ENCODE measurements at places on chromosomes 7 and 10. TPM values are rescaled to one million over a fixed set of nuclear protein-coding genes. Genes with fewer than 3 reads are reported as not detected.

Gene DUSP5
- total RNA-seq = 35.0 TPM

Gene GDF2
- total RNA-seq = not detected

Gene TCF7L2
- 32.2 TPM for total RNA-seq

Gene PILRA
- total RNA-seq = 0.38 TPM

Gene ZNF33B
- total RNA-seq = 16.7 TPM

Gene ELN
- 4.0 TPM for total RNA-seq

Gene ICA1
- total RNA-seq = 45.2 TPM

- DNase-seq = no peak
- H3K27ac ChIP-seq = no peak overlapping the region
- no peak overlapping the region for H3K4me3 ChIP-seq
- no peaks in the 10 kb centered on the region for H3K27me3 ChIP-seq
- H3K4me1 ChIP-seq = no peaks in the 10 kb centered on the region
These were observed 131.3 kb downstream of the PLPP4 start for GRCh38 chr10:120588311-120588710.

GRCh38 chr10:63348245-63348850, 117.4 kb downstream of the JMJD1C start:
- H3K36me3 ChIP-seq = no peaks in the 10 kb centered on the region
- no peak overlapping the region for H3K4me3 ChIP-seq
- DNase-seq = no peak
- H3K27me3 ChIP-seq = no peaks in the 10 kb centered on the region

DNA sequence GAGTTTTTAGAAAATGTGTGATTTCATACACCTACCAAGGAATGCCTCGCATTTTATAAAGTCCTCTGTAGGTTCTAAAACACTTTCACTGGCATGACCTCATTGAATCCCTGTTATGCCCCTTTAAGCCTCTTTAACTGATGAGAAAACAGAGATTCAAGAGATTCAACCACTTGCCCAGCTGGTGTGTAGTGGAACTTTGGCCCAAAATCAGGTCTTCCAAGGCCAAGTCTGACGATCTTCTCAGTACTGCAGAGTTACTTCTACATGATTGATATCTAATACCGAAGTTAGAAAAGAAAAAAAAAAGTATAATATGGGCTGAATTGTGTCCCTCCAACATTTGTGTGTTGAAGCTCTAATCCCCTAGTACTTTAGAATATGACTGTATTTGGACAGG, 202.0 kb downstream of the WDR11 start:
- H3K4me3 ChIP-seq = no peak overlapping the region
- DNase-seq = no peak
- H3K36me3 ChIP-seq = no peaks in the 10 kb centered on the region
- H3K4me1 ChIP-seq = no peaks in the 10 kb centered on the region
- H3K27me3 ChIP-seq = no peaks in the 10 kb centered on the region

DNA sequence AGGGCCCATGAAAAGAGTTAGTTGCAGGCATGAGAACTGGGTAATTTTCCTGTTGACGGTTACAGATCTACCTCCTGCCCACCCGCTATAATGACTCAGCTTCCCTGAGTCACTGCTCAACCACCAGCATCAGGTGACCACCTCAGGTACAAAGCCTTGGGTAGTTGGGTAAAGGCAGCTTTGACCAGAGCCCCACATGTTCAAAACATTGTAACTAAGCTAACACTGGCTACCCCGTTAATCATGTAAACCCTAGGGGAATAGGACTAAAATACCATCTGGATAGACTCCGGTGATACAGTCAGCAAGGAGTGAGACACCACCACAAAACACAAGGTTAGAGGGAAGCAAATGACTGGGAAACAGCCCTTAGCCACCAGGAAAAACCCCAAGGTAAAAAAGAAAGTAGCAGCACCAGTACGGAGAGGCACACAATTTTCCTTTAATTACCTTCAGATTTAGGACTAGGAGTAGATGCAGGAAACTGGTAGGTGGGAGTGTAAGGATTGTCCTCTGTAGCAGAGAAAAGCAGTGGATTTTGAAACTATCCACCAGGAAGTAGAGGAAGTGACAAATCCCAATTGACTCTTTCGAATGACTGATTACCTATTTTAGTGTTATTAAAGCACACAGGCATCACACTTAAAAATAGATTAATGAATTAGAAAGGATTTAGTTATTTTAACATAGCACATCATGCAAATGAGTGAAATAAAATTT, 103.5 kb upstream of the PDLIM1 start:
- no peak for DNase-seq
- H3K4me3 ChIP-seq = no peak overlapping the region
- H3K36me3 ChIP-seq = peaks cover 13% of the 10 kb centered on the region
- no peaks in the 10 kb centered on the region for H3K4me1 ChIP-seq
- H3K27me3 ChIP-seq = no peaks in the 10 kb centered on the region
- no peak overlapping the region for H3K27ac ChIP-seq

GRCh38 chr10:28184810-28185209, 118.1 kb downstream of the MPP7 start:
- H3K4me3 ChIP-seq = no peak overlapping the region
- H3K36me3 ChIP-seq = no peaks in the 10 kb centered on the region
- no peaks in the 10 kb centered on the region for H3K4me1 ChIP-seq
- no peak for DNase-seq
- no peak overlapping the region for H3K27ac ChIP-seq

DNA sequence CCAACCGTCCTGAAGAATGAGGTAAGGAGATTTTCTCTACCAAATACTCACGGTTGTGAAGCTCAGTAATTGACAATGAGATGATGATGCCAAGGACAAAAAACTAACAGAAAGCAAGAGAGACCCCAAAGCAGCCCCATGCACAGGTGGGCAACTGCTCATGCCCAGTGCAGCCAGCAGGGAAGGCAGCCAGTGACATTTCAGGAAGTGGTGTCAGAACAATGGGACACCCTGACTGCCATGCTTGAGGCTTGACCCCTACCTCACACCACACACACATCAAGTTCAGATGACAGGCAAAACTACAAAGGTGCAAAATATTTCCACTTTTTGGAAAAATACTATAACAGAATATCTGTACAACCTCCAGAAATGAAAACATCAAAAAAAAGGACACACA, 66.9 kb downstream of the CFAP46 start:
- no peak for DNase-seq
- no peaks in the 10 kb centered on the region for H3K36me3 ChIP-seq
- H3K4me3 ChIP-seq = no peak overlapping the region
- H3K27ac ChIP-seq = no peak overlapping the region

- peak overlapping the region; percentile 74 for H3K27ac ChIP-seq
- H3K4me3 ChIP-seq = no peak overlapping the region
- no peaks in the 10 kb centered on the region for H3K27me3 ChIP-seq
- peaks cover 25% of the 10 kb centered on the region for H3K4me1 ChIP-seq
- H3K36me3 ChIP-seq = no peaks in the 10 kb centered on the region
- no peak for DNase-seq
These were observed 14.7 kb downstream of the PWWP2B start for GRCh38 chr10:132411561-132412253.

GRCh38 chr10:1153805-1154351, 97.7 kb downstream of the WDR37 start:
- no peaks in the 10 kb centered on the region for H3K4me1 ChIP-seq
- H3K36me3 ChIP-seq = no peaks in the 10 kb centered on the region
- H3K4me3 ChIP-seq = no peak overlapping the region
- no peak overlapping the region for H3K27ac ChIP-seq
- H3K27me3 ChIP-seq = no peaks in the 10 kb centered on the region

- H3K27ac ChIP-seq = peak within 1 kb of the TSS; percentile 33
- no peaks in the 10 kb centered on the region for H3K27me3 ChIP-seq
- H3K4me1 ChIP-seq = peaks cover 31% of the 10 kb centered on the region
- no peaks in the 10 kb centered on the region for H3K36me3 ChIP-seq
- H3K4me3 ChIP-seq = no peak within 1 kb of the TSS
These were observed at the start of gene SOSTDC1 for GRCh38 chr7:16465469-16466361. Gene SOSTDC1, minus strand, starts transcription at chr7:16465738. Its CDS starts 70 bp downstream, at chr7:16465668.

- H3K4me3 ChIP-seq = no peak overlapping the region
- no peaks in the 10 kb centered on the region for H3K27me3 ChIP-seq
- DNase-seq = no peak
- no peaks in the 10 kb centered on the region for H3K36me3 ChIP-seq
- H3K27ac ChIP-seq = no peak overlapping the region
- no peaks in the 10 kb centered on the region for H3K4me1 ChIP-seq
These were observed 252.3 kb downstream of the CSTF2T start for GRCh38 chr10:51447119-51447518.

GRCh38 chr7:45185028-45185863, 27.7 kb downstream of the RAMP3 start:
- no peak overlapping the region for H3K4me3 ChIP-seq
- no peaks in the 10 kb centered on the region for H3K27me3 ChIP-seq
- H3K36me3 ChIP-seq = no peaks in the 10 kb centered on the region
- H3K27ac ChIP-seq = no peak overlapping the region
- H3K4me1 ChIP-seq = no peaks in the 10 kb centered on the region

- no peaks in the 10 kb centered on the region for H3K27me3 ChIP-seq
- no peak for DNase-seq
- H3K4me3 ChIP-seq = no peak overlapping the region
- no peaks in the 10 kb centered on the region for H3K4me1 ChIP-seq
These were observed 104.8 kb upstream of the SHH start for GRCh38 chr7:155916926-155917655.

DNA sequence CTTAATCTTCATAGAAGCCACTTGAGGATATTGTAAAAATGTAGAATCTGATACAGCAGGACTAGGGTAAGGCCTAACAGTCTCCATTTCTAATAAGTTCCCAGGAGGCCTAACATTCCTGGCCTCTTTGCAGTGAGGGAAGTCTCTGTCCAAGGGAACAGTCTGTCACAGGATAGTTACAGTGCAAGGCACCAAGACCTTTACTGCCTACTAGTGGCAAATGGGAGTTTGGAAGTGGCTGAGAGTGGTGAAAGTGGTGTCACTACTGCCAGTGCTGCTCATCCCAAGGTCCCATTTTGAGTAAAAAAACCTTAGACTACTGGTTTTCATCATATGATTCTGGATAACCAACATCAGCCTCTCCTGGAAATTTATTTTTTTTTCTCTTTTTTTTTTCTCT, 619.5 kb upstream of the SEMA3D start:
- peak; percentile 61 for DNase-seq
- no peak overlapping the region for H3K4me3 ChIP-seq
- no peaks in the 10 kb centered on the region for H3K36me3 ChIP-seq

DNA sequence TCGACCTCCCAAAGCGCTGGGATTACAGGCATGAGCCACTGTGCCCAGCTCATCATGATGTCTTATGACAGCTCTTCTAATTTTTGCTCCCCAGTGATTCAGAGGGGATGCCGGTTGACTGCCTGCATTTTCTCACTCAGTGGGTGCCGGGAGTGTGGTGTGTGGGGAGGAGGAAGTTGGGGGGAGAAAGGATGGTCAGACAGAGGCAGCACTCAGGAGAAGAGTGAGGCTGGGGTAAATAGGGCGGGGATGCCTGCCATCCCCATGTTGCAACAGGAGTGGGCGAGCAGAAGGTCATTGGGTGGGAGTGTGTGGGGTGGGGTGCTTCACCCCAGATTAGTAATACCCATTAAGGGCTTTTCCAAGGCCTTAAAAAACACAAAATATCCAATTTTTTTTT, 3.5 kb upstream of the CCL24 start:
- H3K36me3 ChIP-seq = no peaks in the 10 kb centered on the region
- no peak overlapping the region for H3K27ac ChIP-seq
- H3K4me1 ChIP-seq = no peaks in the 10 kb centered on the region
- no peak overlapping the region for H3K4me3 ChIP-seq

- no peaks in the 10 kb centered on the region for H3K27me3 ChIP-seq
- H3K27ac ChIP-seq = no peak overlapping the region
- H3K4me1 ChIP-seq = peaks cover 51% of the 10 kb centered on the region
- H3K4me3 ChIP-seq = no peak overlapping the region
- DNase-seq = no peak
These were observed 35.3 kb downstream of the SMURF1 start for GRCh38 chr7:99108613-99109012.

- no peak for DNase-seq
- no peak overlapping the region for H3K4me3 ChIP-seq
- no peak overlapping the region for H3K27ac ChIP-seq
- no peaks in the 10 kb centered on the region for H3K27me3 ChIP-seq
- H3K4me1 ChIP-seq = no peaks in the 10 kb centered on the region
These were observed 277.5 kb downstream of the PLXNA4 start for GRCh38 chr7:132298790-132299189.

GRCh38 chr7:81887098-81888090, 117.5 kb upstream of the HGF start:
- no peak overlapping the region for H3K4me3 ChIP-seq
- H3K27ac ChIP-seq = no peak overlapping the region
- no peak for DNase-seq
- no peaks in the 10 kb centered on the region for H3K36me3 ChIP-seq
- no peaks in the 10 kb centered on the region for H3K4me1 ChIP-seq

- no peak overlapping the region for H3K27ac ChIP-seq
- H3K27me3 ChIP-seq = no peaks in the 10 kb centered on the region
- no peak overlapping the region for H3K4me3 ChIP-seq
These were observed 14.0 kb upstream of the NUB1 start for GRCh38 chr7:151327659-151328058.

DNA sequence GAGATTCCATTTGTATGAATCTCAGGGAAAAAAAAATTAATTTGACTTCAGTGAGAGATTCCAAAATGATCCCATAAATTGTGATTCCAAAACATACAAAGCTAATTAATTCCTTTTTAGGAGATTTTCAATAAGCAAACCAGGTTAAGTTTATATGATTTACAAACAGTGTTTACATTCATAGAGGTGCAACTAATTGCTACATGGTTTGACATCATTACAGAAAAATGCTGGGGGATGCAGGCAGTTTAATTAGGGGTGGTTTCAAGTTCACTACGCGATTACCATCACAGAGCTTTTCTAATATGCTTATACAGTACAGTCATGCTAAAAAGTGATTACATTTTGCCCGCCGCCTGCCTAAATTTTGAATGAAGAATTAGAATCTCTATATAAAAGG, 143.2 kb upstream of the MGMT start:
- DNase-seq = no peak
- no peak overlapping the region for H3K27ac ChIP-seq
- H3K36me3 ChIP-seq = no peaks in the 10 kb centered on the region
- H3K4me3 ChIP-seq = no peak overlapping the region

DNA sequence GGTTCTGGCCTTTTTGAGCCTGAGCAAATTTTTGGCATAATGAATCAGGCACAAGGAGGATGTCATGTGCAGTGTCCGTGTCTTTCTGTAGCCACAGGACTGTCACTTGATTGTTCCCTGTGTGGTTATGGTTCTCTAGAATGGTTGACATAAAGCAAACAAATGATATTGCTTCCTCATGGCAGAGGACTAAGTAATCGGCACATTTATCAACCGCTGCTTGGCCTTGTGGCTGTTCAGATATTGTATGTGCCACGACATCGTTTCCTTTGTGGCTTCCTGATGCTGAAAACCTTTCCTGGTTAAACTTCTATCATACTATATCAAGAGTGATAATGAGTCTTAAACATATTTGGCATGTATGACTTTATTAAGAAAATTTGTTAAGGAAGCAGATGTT, 598.8 kb downstream of the SUGCT start:
- no peak overlapping the region for H3K4me3 ChIP-seq
- no peaks in the 10 kb centered on the region for H3K27me3 ChIP-seq
- no peaks in the 10 kb centered on the region for H3K4me1 ChIP-seq
- no peak for DNase-seq
- no peak overlapping the region for H3K27ac ChIP-seq

GRCh38 chr10:84676536-84676935, 348.1 kb downstream of the CCSER2 start:
- no peak overlapping the region for H3K4me3 ChIP-seq
- DNase-seq = no peak

- H3K36me3 ChIP-seq = no peaks in the 10 kb centered on the region
- no peak overlapping the region for H3K27ac ChIP-seq
- no peak overlapping the region for H3K4me3 ChIP-seq
- no peaks in the 10 kb centered on the region for H3K4me1 ChIP-seq
- DNase-seq = no peak
- no peaks in the 10 kb centered on the region for H3K27me3 ChIP-seq
These were observed 15.2 kb downstream of the PDGFA start for GRCh38 chr7:504221-505111.

- H3K27me3 ChIP-seq = no peaks in the 10 kb centered on the region
- H3K4me1 ChIP-seq = peaks cover 6% of the 10 kb centered on the region
- DNase-seq = peak; percentile 18
- peak overlapping the region; percentile 77 for H3K4me3 ChIP-seq
- H3K27ac ChIP-seq = peak overlapping the region; percentile 68
These were observed 341 bp downstream of the GOT1 start for GRCh38 chr10:99430116-99430450.

All from GM23338 (cell line).